ENCODE measurements at places on chromosomes 1 and 21.

GRCh38 chr1:2115702-2116341, 65.6 kb downstream of the PRKCZ start:
- no peak for DNase-seq

DNA sequence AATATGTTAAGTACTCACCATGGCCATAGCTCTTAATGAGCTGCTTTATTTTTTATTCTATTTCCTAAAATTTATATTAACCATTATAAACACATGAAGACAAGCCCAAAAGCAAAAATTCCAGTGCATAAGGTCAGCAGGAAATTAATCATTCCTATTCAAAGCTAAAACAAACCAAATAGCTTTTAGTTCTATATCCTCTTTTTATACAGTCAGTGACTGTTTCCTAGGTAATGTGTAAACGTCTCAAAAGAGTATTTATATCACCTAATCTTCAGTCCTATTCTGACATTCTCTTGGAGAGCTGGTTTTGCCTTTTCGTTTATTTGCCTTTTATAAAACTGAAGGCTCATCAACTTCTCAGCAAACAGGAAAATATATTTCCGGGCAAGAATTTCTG, 4.2 kb downstream of the GOLPH3L start:
- DNase-seq = no peak

DNA sequence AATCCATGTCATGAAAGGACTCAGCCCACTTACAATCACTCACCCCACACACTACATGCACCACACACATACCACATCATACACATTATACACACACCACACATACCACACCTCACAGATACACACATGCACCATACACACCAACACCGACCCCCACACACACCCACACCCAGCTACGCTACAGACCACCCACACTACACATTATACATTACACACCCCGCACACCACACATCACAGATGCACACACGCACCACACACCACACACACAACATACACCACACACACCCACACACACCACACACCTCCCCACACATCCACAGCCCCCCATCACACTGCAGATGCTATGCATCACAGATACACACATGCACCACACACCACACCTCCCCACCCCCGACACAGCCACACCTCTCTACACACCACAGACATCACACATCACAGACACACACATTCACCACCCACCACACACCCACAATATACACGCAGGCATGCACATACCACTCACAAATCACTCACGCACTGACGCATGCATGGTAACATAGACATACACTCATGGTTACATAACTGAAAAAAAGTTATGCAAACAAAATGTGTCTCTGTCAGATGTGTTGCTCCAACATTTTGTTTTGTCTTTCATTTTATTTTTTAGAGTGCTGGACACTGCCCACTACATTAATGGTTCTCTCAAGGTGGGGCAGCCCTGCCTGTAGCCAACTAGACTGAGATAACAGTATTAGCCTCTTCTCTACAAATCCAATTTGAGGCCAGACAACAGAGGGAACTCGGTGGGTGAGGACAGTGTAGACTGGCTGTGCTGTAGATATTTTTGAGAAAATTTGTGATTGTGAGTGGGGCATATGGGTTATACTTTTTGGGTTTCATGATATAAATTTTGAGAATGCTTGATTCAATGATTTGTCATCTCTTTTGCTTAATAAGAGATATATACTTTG, 15.2 kb upstream of the PGBD2 start:
- DNase-seq = no peak

- DNase-seq = peak; percentile 60
These were observed 30.6 kb downstream of the FAF1 start for GRCh38 chr1:50929376-50929958.

DNA sequence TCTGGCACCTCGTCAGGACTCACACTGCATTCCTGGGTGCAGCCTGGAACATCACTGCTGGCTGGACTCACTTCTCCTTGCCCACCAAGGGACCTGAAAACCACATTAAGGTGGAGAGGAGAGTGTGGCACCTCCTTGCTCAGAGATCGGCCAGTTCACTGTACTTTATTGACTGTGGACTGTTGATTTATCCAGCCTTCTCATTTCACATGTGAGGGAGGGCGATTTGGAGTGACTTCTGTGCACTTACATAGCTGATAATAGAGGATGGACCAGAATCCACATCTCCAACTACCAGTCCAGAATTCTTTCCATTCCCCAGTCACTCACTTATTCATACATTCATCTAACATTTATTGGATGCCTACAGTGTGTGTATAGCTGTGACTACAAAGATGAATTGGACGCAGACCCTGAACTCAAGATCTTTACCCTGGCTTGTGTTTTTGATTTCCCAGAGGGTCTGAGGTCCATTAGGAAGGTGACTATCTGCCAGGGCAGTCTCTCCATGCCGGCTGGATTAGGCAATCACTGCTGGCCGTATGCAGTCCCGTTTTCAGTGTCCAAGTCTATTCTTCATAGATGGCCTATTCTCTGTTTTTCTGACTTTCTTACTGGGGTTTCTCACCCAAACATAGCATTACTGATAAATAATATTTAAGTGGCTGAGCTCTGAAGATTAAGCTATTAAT, 233.5 kb upstream of the SGIP1 start:
- DNase-seq = no peak

DNA sequence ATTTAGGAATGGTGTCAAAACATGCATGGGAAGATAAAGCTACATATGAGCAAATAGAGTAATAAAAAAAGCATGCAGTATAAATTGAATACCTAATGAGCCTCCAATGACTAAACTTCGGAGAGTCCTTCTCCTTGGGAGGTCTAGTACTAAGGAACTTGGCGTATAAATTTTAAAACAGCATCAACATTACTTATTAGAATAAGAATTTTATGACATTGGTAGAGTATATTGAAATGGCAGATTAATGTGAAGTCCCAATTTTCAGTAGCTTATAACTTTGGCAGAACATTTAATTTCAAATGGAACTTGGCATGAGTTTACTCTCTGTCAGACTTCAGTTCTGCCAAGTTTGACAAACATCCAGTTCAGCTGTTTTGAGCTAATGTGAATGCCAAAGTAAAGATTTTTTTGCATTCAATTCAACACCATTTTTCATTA, 104.7 kb upstream of the RGS18 start:
- DNase-seq = peak; percentile 16

DNA sequence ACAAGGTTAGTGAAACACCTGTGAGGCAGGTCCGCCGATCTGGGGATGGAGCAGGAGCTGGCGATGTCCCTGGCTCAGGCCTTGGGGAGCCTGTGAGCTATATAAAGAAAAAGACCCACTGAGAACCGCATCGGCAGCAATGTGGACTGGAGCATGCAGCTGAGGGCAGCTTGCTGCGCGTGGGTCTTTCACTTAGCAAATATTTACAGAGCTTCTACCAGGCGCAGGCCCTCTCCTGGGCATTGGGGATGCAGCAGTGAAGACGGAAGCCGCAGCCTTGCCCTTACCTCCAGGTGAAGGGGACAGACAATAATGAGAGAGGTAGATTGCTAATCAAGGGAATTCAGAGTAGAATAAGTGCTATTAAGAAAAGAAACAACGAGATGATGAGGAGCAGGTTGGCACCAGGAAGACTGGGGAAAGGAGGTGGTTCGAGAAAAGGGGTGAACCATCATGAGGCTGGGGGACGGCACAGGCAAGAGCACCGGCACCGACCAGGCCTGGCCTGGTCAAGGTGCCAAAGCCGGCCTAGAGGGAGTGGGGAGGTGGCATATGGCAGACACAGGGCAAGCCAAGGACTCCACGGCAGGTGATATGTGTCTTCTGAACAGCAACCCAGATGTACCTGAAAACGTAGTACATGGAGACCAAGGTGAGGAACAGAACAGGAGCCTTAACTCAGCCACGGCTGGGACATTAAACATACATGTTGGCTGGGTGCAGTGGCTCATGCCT, 60.7 kb upstream of the PAX7 start:
- no peak for DNase-seq

GRCh38 chr1:115705085-115705951, 63.2 kb downstream of the CASQ2 start:
- no peak for DNase-seq

- peak; percentile 6 for DNase-seq
These were observed 1.6 kb downstream of the SRSF11 start for GRCh38 chr1:70222716-70223235.

- no peak for DNase-seq
These were observed 4.4 kb upstream of the DVL1 start for GRCh38 chr1:1353389-1354151.

DNA sequence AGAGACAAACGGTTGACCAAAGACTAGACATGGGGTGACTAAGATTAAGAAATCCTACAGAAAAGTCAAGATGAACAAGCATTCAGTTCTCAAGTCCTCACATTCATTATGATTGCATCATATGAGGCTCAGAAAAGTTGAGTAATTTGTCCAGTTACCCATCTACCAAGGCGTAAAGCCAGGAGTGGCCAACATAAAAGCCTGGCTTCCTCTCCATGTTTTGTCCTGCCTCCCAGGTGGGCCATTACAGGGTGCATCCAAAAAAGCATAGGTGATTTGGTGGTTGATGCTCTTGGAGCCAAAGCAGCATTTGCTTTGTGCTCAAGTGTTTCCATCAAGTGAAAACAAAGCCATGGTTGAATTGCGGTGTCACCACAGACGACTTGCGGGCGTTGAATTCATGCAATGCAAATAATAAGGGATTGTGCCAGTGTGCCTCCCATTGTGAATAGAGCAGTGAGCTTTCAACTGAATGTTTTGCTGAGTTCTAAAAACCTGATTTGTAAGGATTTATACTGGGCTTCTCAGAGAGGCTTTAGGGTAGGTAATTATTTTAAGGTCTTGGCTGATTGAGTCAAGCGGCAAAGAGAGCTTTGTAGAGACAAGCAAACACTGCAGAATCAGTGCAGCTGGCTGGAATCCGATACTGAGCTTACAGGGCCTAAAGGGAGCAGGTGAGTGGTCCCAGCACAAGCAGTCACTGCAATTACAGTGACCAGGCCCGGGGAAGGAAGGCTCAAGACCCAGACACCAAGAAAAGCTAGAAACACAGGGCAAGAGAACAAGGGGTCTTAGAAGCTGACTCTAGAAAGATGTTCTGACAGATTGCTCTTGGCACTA, 54.1 kb downstream of the KCNJ15 start:
- peak; percentile 56 for DNase-seq

GRCh38 chr1:84884671-84885389, 8.2 kb downstream of the LPAR3 start:
- DNase-seq = no peak

- DNase-seq = peak; percentile 84
These were observed 42.7 kb upstream of the SLC16A1 start for GRCh38 chr1:112998592-112999235.

GRCh38 chr1:27634985-27635367, at the start of gene FGR:
Gene FGR, minus strand, starts transcription at chr1:27635185. Its CDS starts 11,269 bp downstream, at chr1:27623916.
- DNase-seq = no peak

GRCh38 chr1:2209400-2210083, 15.0 kb upstream of the FAAP20 start:
- no peak for DNase-seq

- DNase-seq = peak; percentile 93
These were observed 59.6 kb upstream of the C1orf87 start for GRCh38 chr1:60133000-60133673.

GRCh38 chr1:193211539-193211938, 25.1 kb upstream of the B3GALT2 start:
- peak; percentile 76 for DNase-seq

GRCh38 chr1:209692745-209693504, 11.7 kb upstream of the HSD11B1 start:
- peak; percentile 82 for DNase-seq

DNA sequence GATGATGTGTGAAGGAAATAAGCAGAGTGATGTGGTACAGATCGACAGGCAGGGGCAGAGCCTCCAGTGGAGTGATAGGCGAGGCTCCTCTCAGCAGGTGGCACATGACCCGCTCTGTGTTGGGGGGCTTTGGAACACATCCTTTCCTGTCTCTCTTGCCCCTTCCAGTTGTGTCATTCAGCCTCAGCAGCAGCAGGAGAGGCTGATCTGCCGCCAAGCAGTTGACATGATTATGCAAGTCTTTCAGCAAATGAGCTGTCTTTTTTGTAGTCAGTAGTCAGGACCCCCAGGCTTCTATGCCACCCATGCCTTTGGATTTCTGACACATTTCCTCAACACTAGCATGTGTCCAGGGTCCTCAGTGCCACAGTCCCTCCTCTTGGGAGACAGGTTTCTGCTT, 307.1 kb upstream of the C1orf174 start:
- DNase-seq = no peak

DNA sequence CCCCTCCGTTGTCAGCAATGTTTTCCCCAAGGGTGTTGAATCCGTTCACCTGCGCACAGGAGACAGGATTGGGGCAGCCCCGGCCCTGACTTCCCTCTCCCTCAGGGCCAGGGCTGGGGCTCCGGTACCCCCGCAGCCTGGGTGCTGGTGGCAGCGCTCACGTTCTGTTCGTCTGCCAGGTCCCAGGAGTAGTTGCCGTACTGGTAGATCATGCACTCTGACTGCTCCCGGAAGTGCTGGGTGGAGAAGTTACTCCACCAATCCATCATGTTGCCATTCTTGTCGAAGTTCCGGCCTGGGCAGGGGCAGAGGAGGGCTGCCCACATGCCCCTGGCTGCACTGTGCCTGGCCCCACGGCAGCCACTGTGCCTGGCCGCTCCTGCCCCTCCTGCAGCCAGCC, 6.1 kb downstream of the PRXL2B start:
- DNase-seq = no peak

DNA sequence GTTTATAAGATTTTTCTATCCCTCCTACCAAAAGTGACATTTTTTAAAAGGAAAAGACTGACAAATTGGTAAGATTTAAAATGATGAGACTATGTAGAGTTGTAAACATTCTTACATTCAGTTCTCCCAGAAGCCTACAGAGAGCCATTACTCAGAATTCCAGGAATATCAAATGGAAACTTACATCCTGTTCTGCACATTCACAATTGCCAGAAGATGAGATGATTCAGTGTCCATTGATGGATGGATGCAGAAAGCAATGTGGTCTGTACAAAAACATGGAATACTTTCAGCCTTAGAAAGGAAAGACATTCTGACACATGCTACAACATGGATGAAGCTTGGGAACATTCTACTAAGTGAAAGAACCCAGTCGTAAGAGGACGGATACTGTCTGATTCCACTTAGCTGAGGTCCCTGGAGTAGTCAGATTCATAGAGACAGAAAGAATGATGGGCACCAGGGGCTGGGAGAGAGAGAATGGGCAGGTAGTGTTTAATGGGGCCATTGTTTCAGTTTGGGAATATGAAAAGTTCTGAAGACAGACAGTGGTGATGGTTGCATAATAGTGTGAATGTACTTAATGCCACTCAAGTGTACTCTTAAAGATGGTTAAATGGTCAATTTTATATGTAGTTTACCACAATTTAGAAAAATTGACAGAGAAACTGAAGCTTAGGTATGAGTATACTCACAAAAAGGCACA, 16.6 kb downstream of the MX1 start:
- no peak for DNase-seq

Measured in astrocyte of the spinal cord (primary cell).